HepG2 (cell line): ENCODE measurements at places on chromosomes 13 and 19. TPM values are rescaled to one million over a fixed set of nuclear protein-coding genes. Genes with fewer than 3 reads are reported as not detected.

The DZIP1 gene
- total RNA-seq, result 36.7 and 36.9 TPM in 2 replicates

- H3K4me1 ChIP-seq, result no peaks in the 10 kb centered on the region
- H3K4me3 ChIP-seq, result no peak overlapping the region
- no peaks in the 10 kb centered on the region for H3K27me3 ChIP-seq
Measured at GRCh38 chr13:96783511-96783910, 210.8 kb downstream of the OXGR1 start.

- no peaks in the 10 kb centered on the region for H3K36me3 ChIP-seq
- no peaks in the 10 kb centered on the region for H3K4me1 ChIP-seq
- DNase-seq, result no peak
- no peak overlapping the region for H3K4me3 ChIP-seq
- H3K27ac ChIP-seq, result no peak overlapping the region
- H3K27me3 ChIP-seq, result no peaks in the 10 kb centered on the region
Measured at GRCh38 chr13:67353941-67354340, 123.8 kb upstream of the PCDH9 start.

DNA sequence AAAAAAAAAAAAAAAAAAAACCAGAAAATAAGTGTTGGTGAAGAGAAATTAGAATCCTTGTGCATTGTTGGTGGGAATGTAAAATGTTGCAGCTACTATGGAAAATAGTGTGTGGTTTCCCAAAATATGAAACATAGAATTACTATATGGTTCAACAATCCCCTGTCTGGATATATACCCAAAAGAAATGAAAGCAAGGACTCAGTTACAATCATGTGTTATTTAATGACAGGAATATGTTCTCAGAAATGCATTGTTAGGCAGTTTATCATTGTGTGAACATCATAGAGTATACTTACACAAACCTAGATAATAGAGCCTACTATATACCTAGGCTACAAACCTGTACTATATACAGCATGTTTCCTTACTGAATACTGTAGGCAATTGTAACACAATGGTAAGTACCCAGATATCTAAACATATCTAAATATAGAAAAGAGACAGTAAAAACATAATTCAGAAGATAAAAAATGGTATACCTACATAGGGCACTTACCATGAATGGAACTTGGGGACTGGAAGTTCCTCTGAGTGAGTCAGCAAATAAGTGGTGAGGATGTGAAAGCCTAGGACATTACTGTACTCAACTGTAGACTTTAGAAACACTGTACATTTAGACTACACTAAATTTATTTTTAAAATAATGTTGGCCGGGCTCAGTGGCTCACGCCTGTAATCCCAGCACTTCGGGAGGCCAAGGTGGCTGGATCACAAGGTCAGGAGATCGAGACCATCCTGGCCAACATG is 25.7 kb upstream of the SLC7A1 start:
- no peaks in the 10 kb centered on the region for H3K36me3 ChIP-seq
- H3K27ac ChIP-seq, result no peak overlapping the region
- no peaks in the 10 kb centered on the region for H3K27me3 ChIP-seq

DNA sequence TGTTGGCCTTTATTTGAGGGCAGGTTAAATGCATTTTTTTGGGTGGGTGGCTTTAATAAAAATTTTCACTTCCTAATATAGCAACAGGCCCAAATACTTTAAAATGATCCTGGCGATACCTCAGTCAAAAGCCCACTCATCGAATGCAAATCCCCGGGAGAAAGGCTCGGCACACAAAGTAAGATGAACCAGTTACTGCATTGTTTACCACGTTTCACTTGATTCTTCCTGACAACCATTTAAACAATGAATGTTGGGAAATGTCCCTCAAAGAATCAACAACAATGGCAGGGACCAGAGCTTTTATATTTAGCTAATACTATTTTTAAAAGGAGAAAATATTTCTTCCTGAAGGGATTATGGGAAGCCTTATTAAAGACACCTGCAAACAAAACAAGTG is 187.7 kb downstream of the ABCC4 start:
- no peaks in the 10 kb centered on the region for H3K4me1 ChIP-seq
- H3K36me3 ChIP-seq, result no peaks in the 10 kb centered on the region
- H3K27me3 ChIP-seq, result no peaks in the 10 kb centered on the region
